ENCODE measurements at places on chromosomes 12 and 14.

DNA sequence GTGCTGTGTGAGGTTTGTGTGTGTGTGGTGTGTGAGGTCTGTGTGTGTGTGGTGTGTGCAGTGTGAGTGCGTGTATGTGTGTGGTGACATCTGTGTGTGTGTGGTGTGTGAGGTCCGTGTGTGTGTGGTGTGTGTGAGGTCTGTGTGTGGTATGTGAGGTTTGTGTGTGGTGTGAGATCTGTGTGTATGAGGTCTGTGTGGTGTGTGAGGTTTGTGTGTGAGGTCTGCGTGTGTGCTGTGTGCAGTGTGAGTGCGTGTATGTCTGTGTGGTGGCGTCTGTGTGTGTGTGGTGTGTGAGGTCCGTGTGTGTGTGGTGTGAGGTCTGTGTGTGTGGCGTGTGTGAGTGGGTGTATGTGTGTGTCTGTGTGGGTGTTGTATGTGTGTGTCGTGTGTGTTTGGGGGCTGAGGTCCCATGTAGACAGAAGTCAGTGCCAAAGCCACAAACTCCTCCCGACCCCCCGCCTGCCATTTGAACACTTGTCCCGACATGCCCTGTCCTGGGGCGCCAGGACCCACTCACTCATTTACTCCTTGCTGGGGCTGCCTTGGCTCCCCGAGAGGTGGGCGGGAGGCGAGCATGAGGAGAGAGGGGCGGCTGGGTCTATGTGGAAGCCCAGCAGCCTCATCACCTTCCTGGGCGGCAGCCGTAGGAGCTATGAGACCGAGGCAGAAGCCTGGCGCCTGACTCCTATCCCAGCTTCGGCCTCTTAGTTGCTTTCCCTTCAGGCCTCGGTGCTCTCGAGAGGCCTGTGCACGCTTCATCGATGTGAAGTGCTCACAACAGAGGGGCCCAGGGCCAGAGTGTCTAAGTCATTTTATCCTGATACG, 20.5 kb downstream of the RILPL1 start:
- no peak for DNase-seq

DNA sequence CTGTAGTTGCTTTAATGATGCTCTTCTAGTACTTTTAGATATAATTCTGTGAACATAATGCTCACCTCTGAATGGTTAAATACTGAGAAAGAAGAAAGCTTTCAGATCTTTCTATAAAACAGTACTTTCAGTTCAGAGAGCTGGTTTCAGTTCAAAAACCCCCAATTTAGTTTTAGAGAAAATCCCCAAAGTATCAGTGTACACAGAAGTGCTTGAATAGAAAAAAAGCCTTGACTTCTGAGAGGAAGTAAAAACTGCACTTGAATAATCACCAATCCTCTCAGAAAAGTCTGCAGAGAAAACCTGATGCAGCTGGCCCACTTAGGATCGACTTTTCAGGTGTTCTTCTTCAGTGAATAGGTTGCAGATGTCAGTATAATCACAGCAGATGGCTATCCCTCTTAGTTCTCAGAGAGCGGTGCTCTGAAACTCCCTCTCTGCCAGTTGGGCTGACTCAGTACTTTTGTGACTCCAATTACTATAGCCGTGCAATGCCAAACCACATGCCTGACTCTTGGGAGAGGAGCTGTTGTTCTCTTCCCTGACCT, 616.3 kb downstream of the LRFN5 start:
- DNase-seq: no peak

GRCh38 chr12:93853698-93854478, 176.7 kb downstream of the CRADD start:
- DNase-seq: no peak

- no peak for DNase-seq
Measured at GRCh38 chr12:59142183-59142790, 222.0 kb upstream of the LRIG3 start.

- DNase-seq: no peak
Measured at GRCh38 chr12:91327131-91327530, 144.5 kb upstream of the DCN start.

- DNase-seq: no peak
Measured at GRCh38 chr12:122333142-122334087, 67.1 kb upstream of the VPS33A start.

DNA sequence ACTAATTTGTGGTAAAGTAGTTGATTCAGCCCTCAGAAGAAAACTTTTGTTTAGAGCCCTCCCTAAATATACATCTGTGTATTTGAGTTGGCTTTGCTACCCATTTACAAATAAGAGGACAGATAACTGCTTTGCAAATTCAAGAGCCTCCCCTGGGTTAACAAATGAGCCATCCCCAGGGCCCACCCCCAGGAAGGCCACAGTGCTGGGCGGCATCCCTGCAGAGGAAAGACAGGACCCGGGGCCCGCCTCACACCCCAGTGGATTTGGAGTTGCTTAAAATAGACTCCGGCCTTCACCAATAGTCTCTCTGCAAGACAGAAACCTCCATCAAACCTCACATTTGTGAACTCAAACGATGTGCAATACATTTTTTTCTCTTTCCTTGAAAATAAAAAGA, 2.7 kb downstream of the FZD10 start:
- no peak for DNase-seq

- DNase-seq: no peak
Measured at GRCh38 chr14:52146504-52146903, 77.6 kb upstream of the NID2 start.

DNA sequence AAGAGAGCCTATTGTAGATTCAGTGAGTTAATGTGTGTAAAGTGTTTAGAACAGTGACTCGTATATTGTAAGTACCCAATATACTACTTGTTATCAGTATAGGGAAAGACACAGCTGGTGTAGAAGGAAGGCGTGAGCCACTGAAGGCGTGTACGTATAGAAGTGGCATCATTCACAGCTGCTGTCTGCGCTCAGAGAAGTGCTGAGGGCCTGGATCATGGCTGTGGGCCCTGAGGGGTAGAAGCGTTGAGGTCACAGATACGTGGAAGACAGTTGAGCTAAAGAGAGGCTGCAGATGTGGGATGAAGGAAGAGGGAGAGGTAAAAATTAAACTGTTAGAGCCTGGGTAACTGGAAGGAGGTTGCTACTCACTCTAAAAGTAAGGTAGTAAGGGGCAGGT, 5.9 kb downstream of the C12orf75 start:
- DNase-seq: no peak

- DNase-seq: no peak
Measured at GRCh38 chr14:24260026-24260779, 2.8 kb downstream of the TGM1 start.

DNA sequence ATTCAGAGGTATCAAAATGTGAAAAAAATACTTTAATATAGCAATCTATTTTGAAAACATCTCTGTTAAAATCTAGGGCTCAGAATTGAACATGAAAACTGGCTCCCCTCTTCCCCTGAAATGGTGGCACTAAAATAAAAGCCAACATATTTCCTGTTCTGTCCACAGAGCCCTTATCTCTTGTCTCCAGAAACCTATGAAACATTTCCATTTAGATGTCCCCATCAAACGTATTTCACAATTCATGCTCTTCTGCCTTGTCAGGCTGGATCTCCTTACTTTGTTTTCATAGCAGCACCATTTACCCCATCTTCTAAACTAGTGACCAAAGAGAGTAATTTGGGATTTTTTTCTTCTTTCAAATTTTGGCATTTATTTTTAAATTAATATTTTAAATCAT, 42.4 kb downstream of the PDE3A start:
- no peak for DNase-seq

DNA sequence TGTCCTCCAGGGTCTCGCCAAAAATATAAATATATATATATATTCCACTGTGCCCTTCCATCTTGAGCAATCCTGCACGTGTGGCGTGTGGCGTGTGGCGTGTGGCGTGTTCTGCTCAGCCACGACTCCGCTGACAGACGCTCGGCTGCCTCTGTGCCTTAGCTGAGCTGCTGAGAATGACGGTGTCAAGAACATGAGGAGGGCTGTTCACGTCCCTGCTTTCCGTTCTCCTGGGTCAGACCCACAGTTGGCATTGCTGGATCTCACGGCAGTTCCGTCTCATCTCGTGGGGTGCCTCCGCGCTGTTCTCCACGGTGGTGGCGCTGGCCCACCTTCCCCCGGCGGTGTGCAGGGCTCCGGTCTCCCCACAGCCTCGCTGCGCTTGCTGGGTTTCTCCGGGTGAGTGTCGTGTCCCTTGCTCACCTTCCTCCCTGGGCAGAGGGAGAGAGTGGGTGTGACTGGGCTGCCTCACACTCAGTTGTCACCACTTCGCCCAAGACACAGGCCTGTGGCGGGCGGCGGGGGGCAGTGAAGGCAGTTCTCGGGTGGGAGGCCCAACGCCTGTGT, 9.4 kb downstream of the GPR132 start:
- DNase-seq: no peak

DNA sequence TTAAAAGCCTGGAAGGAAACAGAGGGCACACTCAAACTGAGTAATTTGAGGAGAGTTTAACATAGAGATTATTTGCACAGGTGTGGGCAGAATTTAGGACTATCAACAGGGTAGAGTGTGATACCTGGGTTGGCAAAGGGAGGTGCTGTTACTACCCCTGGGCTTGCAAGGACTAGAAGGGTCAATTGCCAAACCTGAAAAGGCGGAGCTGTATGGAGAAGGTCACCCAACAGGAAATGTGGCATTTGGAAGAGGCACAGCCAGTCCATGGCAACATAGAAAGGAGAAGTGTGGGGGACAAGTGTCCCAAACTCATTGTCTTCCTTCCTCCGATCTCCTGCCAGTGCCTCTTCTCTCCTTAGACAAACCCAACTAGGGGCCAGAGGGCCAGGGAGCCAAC, 21.6 kb upstream of the MED13L start:
- no peak for DNase-seq

- DNase-seq: no peak
Measured at GRCh38 chr12:71752891-71753290, 1.8 kb upstream of the RAB21 start.

- no peak for DNase-seq
Measured at GRCh38 chr12:96870946-96871345, 36.1 kb upstream of the NEDD1 start.

DNA sequence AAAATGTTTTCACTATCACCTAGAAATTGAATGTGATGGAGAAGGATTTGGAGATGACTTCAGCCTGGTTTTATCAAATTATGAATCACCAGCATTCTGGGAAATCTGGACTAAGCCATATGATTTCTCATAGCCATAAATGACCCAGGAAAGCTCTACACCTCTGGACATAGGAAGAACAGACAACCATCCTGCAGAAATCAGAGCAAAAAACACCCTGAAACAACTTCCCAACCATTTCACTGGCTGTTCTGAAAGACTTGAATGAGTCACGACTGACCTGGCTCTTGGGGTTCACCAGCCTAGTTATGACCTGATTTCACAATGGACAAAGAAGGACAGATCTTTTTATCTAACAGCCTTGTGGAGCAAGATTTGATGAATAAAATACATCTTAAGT, 123.8 kb downstream of the KCNH5 start:
- no peak for DNase-seq

DNA sequence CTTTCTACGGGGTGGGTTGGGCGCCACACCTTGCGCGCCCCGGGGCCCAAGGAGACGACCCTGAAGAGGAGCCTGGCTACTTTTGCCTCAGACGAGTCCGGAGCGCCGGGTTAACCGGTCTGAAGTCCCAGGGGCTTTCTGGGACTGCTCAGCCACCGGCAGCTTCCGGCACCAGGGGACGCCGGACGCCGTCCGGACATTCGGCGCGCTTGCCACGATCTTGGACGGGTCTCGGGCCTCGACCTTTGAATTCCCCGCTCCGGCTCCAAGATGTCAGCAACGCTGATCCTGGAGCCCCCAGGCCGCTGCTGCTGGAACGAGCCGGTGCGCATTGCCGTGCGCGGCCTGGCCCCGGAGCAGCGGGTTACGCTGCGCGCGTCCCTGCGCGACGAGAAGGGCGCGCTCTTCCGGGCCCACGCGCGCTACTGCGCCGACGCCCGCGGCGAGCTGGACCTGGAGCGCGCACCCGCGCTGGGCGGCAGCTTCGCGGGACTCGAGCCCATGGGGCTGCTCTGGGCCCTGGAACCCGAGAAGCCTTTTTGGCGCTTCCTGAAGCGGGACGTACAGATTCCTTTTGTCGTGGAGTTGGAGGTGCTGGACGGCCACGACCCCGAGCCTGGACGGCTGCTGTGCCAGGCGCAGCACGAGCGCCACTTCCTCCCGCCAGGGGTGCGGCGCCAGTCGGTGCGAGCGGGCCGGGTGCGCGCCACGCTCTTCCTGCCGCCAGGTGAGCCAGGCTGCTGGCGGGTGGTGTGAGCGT, at the start of gene ACOT4:
Gene ACOT4, plus strand, starts transcription at position 184 of the 760 bp plus-strand sequence. Its CDS starts 87 bp downstream, at position 271.
- peak; percentile 69 for DNase-seq

DNA sequence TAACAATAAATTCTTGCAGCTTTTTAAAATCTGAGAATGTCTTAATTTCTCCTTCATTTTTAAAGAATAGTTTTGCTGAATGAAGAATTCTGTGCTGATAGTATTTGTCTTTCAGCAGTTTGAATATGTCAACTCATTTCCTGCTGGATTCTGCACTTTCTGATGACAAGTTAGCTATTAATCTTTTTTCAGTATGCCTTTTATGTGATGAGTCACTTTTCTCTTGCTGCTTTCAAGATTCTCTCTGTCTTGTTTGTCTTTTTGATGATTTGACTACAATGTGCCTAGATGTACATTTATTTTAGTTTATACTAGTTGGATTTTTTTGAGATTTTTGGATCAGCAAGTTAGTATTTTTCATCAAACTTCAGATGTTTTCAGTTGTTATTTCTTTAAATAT, 87.9 kb upstream of the AVPR1A start:
- no peak for DNase-seq

DNA sequence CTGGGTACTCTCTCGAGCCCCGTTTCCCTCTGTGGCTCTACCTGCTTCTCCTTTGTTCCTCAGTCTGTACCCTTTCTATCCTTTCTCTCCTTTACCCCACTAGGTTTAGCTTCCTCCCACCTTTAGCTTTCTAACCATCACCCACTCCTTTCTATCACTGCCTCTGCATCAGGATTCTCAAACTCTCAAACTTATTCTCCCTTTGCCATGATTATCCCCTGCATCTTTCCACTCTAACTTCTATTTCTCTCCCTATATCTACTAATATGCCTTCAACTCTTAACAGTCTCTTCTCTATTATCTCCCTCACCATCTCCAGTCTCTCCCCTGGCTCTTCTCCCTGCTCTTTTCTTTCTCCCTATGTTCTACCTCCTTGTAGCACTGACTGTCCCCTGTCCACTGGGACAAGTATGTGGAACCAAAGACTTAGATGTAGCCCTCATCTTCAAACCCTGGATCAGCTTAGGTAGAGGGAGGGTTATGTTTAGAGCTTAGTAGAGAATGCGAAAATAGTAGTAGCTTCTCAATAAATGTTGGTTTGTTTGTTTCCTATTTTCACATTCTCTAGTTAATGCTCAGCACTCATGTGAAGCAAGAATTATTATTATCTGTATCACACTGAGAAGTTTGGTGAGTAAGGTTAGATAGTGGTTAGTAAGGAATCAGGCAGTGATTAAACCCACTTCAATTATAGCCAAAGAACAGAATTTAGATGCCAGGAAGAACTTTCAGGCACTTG, 3.4 kb downstream of the GDF11 start:
- no peak for DNase-seq

DNA sequence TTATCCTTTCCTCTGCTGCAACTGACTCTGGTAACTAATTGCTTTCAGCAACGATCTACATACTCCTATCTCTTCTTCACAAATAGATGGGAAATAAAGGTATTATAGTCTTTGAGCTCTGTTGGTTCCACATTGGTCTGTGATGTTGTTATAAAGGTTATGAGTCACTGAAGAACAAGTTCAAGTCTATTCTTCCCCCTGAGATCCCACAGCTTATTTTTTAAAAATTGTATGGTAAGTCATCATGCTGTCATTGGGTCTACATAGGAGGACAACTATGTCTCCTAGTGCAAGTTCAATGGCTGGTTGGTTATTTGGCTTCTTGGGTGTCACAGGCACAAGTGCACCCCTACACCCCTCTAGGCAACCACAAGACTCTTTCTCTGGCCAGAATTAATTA, 49.6 kb upstream of the PTCSC3 start:
- DNase-seq: no peak
